ENCODE measurements at places on chromosomes 4 and X.

- DNase-seq, result no peak
Measured at GRCh38 chrX:69028006-69028760, 137.1 kb downstream of the PJA1 start.

DNA sequence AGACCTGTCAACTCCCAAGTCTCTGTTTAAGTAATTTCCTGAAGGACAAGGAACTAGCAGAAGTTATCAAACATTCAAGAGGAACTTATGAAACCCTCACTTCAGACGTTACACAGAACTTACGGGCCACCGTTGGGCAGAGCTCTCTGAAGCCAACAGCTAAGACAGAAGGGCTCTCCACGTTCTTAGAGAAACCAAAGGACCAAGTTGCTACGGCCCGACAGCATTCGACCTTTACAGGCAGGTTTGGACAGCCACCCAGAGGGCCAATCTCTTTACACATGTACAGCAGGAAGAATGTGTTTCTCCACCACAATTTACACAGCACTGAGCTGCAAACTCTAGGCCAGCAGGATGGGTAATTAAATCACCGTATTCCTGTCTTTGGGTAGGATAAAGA lies 705.1 kb upstream of the GRID2 start:
- DNase-seq, result no peak

DNA sequence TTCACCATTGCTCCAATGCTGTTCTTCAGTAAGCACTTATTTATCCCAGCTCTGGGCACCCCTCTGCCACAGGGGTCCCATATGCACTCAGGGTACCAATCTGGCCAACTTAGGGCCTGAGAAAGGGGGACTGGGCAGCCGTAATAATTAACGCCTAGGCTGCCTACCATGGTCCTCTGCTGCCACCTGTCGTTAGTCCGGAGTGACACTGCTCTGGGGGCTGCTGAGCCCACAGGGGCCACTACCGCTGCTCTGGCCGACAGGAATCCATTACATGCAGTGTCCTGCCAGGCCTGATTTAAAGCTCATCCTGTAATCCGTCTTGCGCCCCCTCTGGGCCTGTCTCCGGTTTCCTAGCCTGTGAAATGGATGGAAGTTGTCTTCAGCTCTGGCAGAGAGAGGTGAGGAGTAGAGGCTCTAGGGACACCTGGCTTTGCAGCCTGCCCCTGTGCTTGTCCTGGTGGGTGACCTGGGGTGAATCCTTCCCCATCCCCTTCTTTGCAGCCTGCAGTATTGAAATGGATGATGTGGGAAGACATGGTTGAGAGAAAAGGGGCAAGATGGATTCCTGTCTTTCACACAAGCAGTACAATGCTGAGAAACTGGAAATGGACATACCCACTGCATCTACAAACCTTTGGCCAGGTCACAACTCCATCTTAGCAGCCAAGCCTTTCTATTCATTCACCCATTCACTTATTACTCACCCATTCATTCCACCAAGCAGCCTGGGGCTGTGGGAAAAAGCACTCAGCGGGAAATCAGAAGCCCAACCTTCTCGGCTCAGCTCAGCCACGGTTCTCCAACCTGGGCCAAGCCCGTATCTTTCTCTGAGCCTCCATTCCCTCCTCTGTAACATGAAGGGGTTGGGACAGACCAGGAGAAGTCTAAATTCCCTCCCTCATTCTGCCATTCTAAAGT lies 116.3 kb upstream of the NALF2 start:
- DNase-seq, result no peak

DNA sequence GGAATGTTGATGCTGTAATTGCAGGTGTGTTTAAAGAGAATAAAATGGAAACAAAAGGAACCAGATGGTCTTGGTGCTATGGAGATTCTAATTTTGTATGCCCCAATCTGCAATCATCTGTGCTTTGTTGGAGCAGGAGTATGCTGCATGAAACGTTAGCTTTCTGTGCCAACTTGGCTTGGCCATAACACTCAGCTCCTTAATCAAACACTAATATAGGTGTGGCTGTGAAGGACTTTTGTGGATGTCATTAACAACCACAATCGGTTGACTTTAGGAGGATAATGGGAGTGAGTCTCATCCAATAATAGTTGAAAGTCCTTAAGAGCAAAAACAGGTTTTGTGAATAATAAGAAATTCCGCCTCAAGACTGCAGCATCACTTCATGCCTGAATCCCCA lies 399.2 kb downstream of the NLGN4X start:
- DNase-seq, result no peak

GRCh38 chr4:52852711-52853110 lies 9.4 kb upstream of the RASL11B start:
- DNase-seq, result no peak

DNA sequence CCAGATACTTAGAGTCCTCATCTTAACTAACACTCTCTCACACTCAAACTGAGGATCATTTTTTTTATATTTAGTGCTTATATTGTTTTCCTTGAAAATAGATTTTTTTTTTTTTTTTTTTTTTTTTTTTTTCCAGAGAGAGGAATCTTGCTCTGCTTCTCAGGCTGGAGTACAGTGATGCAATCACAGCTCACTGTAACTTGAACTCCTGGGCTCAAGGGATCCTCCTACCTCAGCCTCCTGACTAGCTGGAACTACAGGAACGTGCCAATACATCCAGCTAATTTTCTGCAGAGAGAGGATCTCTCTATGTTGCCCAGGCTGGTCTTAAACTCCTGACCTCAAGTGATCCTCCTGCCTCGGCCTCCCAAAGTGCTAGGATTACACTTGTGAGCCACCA lies 650.3 kb upstream of the ATOH1 start:
- no peak for DNase-seq

- DNase-seq, result no peak
Measured at GRCh38 chr4:80900908-80901307, 129.6 kb upstream of the BMP3 start.

DNA sequence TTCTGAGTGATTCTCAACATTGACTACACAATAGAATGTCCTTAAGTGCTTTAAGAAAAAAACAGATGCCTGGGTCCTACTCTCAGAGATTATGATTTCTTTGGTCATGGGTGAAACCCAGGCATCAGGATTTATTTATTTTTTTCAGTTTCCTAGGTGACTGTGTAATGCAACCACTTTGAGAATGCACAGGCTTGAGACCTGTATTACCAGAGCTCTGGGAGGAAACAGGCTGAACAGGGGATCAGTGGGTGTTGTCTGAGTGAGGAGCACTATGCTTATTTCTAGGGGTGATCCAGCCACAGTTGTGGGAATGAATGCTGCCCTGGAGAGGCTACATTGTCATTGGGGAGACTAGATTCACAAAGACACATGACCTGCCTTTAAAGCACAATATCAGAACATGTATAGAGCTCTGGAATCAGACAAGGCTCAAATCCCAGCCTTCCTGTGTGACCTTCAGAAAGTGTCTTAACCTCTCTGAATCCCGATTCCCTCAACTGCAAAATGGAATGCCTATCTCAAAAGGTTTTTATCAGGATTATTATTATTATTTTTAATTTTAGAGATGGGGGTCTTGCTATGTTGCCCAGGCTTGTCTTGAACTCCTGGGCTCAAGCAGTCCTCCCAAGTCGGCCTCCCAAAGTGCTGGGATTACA lies 61.6 kb upstream of the PRPS1 start:
- no peak for DNase-seq

- no peak for DNase-seq
Measured at GRCh38 chrX:67545036-67545821, 1.4 kb downstream of the AR start.

Data from SK-N-MC (cell line).